ENCODE measurements at places on chromosomes 4 and X. TPM values are rescaled to one million over a fixed set of nuclear protein-coding genes. Genes with fewer than 3 reads are reported as not detected.

TKTL1 gene
- 0.30 TPM for total RNA-seq

MAD2L1 gene
- total RNA-seq, result 12.8 TPM

XAGE1A gene
- not detected for total RNA-seq

LIAS gene
- 15.4 TPM for total RNA-seq

SGMS2 gene
- 23.0 TPM for total RNA-seq

TMPRSS11B gene
- not detected for total RNA-seq

RASGEF1B gene
- total RNA-seq, result 61.7 TPM

STARD8 gene
- total RNA-seq, result 4.5 TPM

UGT2B11 gene
- not detected for total RNA-seq

C4orf36 gene
- total RNA-seq, result 1.9 TPM

UNC5C gene
- total RNA-seq, result 1.1 TPM

Measured in skin of body (tissue), 3 donors.